ENCODE measurements at places on chromosomes 7 and 10.

GRCh38 chr10:122198631-122199030, 72.5 kb upstream of the BTBD16 start:
- DNase-seq: no peak

- DNase-seq: no peak
Observed at GRCh38 chr7:108127461-108127860, 2.7 kb downstream of the LAMB4 start.

DNA sequence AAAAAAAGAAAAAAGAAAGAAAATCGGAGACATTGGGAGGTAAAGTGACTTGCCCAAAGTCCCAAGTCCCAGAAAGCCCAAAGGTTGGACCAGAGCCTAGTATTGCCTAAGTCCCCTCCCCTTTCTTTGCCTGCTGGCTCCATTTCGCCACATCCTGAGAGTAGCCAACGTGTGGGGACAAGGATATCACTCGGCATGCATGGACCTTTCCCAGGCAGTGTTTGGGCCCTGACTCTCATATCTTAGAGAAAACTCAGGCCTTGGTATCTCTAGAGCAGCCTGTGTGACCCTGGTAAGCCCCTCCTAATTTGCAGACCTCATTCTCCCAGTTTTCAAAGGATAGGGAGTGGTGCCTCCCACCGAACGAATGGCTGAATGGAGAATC, 294.2 kb upstream of the ZMIZ1 start:
- DNase-seq: no peak

DNA sequence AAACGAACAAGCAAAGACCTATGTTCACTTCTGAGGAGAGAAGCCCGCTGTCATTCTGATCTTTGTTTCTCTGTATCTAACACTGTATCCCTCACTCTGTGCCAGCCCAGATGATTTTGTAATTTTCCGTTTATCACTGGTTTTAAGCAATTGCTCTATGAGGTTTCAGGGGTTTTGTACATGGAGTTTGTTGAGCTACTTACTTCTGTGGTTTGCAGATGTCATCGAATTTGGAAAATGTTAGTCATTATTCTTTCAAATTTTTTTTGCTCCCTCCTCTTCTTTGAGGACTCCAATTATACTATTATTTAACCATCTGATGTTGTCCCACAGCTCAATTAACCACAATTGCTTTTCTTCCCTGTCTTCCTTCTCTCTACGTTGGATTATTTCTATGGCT, 650.9 kb upstream of the IGFBP3 start:
- no peak for DNase-seq

DNA sequence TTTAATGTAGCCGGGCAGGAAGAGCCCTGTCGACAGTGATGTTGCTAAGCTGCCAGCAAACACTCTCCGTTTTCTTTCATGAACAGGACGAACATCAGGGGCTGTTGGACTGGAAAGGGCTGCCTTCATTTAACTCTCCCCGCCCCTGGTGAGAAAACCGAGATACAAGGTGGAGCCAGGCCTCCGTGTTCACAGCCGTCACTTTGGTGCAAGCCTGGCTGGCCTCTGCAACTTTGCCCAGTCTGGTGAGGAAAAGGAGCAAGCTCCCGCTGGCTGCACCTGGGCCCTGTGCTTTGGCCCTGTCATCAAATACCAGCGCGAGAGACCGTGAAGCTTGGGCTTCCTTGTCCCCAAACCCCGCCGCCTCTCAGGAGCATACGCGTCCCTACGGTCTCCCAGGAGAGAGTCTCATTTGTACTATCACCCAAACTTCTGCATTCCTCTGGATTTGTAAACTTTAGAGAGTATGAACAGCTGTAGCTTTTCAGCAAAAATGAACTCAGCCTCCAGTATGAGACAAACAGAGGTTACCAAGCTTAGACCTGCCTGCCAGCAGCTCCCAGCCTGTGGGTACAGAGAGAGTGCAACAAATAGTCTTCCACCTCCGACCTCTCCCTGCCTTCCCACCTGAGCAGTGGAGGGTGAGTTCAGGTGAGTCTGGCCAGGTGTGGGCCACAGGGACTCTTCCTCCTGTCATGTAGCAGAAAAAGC, 445.3 kb upstream of the MGMT start:
- no peak for DNase-seq

DNA sequence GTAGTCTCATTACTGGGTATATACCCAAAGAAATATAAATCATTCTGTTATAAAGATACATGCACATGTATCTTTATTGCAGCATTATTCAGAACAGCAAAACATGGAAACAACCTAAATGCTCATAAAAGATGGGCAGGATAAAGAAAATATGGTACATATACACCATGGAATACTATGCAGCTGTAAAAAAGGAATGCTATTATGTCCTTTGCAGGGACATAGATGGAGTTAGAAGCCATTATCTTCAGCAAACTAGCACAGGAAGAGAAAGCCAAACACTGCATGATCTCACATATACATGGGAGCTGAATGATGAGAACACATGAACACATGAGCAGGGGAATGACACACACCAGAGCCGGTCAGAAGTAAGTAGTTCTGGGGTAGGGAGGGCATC, 297.4 kb upstream of the GLI3 start:
- no peak for DNase-seq

DNA sequence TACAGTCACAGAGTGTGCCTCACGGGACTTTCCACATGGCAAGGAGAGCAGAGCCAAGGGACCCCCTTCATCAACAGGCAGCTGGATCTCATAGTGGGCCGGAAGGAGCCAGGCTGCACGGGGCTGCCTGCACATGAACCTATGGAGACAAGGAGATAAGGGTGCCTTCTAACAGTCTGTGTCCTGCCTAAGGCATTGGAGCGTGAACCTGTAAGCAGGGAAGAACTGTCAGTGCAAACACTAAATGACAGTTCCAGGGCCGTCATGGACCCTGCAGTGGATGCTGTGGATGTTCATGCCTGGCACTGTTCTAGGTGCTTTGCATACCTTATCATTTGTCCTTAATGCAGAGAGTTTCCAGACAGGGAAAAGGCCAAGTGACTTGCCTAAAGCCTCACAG, 85.9 kb downstream of the WIPF3 start:
- no peak for DNase-seq

DNA sequence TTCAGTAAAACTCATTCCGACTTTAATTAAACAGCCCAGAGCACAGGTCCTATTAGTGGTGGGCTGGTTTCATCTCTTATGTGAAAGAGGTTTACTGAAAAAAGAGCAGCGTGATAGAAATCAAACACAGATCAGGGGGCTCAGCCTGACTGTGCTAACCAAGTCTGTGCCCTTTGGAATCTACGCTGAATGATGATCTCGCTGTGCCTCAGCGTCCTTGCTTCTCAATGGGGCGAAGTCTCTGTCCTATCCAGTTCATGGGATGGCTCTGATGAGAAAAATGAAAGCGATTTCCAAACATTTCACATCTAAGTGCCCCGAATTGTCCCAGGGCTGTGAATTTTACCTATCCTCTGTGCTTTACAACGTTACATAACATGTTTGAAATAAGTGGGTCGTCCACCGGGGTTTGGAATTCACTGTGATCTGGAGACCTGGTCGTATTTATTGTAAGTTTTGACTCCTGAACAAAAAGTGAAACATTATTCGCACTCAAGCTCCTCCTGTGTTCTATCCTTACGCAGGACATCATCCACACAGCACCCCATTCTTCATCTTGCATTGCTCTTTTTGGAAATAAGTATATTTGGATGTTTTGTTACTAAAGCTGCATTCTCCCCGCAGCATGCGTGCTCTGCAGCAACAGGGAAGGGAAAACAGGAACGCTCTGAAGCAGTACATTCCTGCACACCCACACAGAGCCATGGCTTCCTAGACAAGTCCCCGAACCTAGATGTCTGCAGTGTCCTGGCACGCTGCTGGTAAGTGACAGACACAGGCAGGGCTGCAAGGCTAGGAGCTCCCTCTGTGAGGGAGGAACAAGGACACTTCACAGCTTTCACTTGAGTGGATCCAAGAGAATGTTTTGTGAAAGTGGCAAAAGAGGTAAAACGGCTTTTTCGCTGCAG, 83.5 kb downstream of the SLC37A3 start:
- no peak for DNase-seq

GRCh38 chr10:85446827-85447226, 919.8 kb downstream of the GRID1 start:
- no peak for DNase-seq

- DNase-seq: no peak
Observed at GRCh38 chr10:5970527-5970926, 6.8 kb downstream of the IL15RA start.

- DNase-seq: no peak
Observed at GRCh38 chr7:98569691-98570337, 47.3 kb upstream of the NPTX2 start.

- no peak for DNase-seq
Observed at GRCh38 chr10:71204746-71205145, 7.6 kb upstream of the UNC5B start.

GRCh38 chr10:84114088-84114667, 25.1 kb upstream of the GHITM start:
- no peak for DNase-seq

DNA sequence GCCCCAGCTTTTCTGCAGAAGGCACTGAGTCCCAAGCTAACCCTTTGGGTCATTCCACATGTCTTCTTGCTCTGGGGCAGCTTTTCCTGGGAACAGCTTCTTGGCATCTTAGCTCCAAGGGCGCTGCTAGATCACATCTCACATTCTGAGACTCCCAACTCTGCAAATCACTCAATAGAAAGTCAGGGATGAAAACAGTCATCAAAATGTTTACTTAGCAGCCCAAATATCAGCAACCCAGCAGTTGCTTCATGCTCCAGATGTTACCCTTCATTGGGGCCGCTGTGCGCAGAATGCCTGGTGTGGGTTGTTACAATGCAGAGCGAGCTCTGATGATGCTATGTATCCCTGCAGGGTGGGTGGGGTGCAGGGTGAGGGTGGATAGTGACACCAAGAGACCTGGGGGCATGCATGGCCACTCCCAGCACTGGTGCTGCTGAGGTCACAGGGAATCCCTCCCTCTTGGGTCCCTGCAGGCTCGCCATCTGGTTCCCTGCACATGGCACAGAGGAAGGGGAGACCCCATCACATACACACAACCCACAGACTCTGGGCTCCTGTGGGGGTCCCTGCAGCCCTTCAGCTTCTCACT, 19.0 kb downstream of the WDFY4 start:
- DNase-seq: no peak

GRCh38 chr10:17216217-17216900, 11.7 kb upstream of the VIM start:
- DNase-seq: no peak

DNA sequence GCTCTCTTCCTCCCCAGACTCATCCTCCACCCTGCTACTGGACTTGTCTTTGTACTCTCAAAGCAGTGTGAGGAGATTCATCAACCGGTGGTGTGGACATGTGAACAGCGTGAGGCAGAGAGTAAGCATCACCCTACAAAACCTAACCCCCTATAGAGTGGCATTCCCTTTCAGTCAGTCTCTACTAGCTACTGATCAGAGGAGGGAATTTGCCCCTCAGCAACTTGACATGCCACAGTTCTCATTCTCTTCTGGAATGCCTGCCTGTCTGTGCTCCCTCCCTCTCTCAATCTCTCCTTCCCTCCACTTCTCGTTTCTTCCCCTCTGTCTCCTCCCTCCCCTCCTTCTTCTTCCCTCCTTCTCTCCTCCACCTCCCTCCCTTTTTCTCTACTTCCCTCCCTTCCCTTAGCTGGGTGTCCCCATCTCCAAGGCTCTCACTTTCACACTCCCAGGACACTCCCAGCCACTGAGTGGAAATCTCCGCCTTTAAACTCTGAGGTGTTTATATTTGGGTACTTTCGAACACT, 24.6 kb downstream of the H2AZ2 start:
- no peak for DNase-seq

- DNase-seq: no peak
Observed at GRCh38 chr7:115827305-115828045, 203.1 kb downstream of the TFEC start.

DNA sequence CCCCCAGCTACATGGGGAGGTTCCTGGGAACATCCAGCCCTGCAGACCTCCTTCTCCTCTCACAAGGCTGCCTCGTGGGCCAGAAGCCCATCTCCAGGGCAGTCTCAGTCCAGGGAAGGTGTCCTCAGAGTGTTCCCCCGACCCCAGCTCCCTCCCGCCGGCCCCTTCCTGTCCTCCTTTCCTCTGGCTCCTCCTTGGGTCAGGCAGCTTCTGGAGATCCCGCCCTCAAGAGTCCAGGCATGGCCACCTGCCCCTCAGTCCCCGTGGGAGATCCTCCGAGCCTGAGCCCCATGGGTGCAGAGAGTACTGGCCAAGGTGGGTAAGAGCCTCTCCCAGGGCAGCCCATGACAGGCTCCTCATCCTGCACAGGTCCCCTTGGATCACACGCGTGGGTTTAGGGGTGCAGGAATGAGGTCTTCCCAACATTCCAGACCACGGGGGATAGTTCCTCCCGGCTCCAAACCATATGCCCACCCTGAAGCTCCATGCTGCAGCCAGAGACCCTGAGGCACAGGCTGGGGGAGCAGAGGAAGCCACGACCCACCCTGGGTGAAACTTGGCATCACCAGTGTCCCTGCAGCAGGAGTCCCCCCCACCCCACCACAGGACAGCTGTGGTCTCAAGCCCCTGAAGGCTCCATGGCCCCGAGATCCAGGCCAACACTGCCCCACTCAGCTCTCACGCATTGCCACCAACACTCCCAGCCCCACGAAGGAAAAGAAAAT, 65.5 kb downstream of the OAT start:
- DNase-seq: no peak

- no peak for DNase-seq
Observed at GRCh38 chr10:57963546-57963945, 304.1 kb downstream of the IPMK start.

DNA sequence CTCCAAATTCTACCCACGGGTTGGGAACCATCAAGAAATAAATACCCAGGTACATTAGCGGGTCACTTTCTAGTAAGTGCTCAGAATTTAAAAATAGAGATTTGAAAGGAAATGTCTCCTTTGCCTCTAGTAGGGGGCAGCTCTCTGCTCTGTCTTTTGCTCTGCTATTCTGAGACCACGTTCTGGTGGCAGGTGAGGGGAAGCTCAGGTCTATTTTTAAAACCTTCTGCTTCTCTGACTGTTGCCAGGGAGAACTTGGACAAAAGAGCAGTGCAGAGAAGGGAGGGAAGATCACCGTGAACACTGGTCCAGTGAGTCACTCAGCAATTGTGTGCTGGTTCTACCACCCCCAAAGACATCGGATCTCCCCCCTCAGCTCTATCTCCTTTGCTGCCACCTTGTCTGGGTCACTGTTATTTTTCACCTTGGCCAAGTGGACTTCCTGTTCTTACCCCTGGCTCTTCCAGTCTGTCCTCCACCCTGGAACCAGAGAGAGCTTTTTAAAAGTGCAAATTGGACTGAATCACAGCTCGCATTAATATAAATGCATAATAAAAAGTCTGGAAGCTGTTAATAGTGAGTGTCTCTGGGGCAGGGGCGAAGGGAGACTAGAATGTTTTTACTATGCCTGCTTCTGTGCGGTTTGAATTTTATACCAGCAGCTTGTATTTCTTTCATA, 72.4 kb upstream of the LOXL4 start:
- no peak for DNase-seq

All from RWPE2 (cell line).